ENCODE measurements at places on chromosomes 2 and 18. TPM values are rescaled to one million over a fixed set of nuclear protein-coding genes. Genes with fewer than 3 reads are reported as not detected.

The HOXD8 gene
- 0.32 TPM for total RNA-seq

The UGT1A5 gene
- not detected for total RNA-seq

DNA sequence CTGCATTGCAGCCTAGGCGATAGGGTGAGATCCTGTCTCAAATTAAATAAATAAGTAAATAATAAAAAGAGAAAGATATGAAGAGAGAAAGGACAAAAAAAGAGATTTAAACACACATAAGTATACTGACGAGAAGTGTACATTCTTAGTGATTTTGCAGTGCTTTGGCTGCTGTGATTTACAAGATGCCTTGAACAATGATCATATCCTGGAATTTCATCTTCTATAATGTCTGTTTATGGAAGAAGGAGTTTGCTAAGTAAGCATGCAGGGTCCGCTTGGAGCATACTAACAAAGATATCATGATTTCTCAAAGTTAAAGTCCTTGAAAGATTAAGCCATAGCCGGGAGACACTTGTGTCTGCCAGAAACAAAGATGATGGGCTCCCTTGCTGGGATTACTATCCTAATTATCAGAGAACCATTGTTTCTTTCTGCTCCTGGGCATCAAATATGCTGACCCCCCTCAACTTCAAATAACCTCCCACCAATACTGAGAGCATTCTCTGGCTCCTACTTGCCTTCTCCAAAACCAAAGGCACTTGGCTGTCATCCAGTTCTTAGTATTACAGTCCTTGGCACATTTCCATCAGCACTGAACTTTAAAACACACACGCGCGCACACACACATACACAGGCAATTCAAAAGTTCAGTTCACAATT is 47.5 kb upstream of the STAM2 start:
- DNase-seq, result peak; percentile 65

The DDX18 gene
- total RNA-seq, result 22.1 TPM
